Activated naive CD4-positive, alpha-beta T cell treated with anti-CD3 and anti-CD28 coated beads, Interleukin-2, amount 10 ng/mL, durations not matched to agents 7 days and 5 days (primary cell): ENCODE measurements at places on chromosomes 2 and 18.

DNA sequence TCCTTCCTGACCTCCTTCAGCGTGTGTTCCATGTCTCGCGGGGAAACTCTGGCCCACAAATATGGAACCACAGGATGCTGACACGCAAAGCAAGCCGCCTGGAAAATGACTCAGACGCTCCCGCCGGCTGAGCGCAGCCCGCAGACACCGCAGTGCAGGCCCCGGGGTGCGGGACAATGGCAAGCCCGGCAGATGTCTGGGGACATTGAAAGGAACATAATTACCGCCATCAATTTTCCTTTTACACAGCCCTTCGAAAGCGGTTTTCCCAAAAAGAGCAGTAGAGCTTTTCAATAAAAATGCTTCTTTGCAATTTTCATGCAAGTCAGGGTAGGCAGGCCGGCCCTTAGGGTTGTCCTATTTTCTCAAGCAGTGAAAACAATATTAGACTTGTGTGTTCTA, 159.2 kb upstream of the SH3BP4 start:
- DNase-seq = no peak

GRCh38 chr2:224518806-224519580, 66.2 kb downstream of the CUL3 start:
- DNase-seq = no peak

DNA sequence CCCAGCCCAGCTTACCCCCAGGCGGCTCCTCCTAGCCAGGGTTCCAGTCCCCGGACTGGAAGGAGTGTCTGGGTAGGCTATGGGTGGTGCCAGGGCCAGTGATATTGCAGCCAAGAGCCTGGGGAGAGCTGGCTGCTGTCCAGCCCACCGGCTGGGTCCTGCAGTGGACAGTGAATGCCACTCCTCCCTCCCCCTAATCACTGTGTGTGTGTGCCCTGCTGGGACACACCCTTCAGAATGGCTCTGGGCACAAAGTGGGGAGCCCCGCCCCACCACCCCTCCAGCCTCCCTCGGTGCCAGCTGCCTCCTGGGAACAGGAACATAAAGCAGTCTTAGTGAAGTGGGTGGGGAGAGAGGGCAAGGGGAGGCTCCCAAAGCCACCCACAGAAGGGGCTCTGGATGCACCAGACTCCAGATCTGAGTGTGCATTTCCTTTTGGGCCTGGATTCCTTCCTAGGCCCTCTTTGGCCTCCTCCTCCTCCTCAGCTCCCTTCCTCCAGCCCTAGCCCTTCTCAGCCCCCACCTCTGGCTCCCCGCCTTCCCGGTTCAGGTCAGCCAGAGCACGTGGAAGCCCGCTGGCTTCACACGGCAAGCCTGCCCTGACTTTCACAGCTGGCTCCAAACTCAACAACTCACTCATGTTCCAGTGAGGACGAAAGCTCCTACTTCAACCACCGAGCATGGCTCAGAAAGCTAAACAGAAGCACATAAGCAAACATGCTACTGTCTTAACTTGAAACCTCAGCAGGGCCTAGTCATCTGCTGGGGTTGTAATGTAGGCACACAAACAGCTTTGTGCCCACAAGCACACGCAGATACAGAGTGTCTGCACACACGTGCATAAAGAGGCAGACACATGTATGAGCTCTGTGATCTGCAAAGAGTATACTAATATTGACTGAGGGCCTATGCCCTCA, 209.2 kb upstream of the SMAD2 start:
- DNase-seq = no peak

DNA sequence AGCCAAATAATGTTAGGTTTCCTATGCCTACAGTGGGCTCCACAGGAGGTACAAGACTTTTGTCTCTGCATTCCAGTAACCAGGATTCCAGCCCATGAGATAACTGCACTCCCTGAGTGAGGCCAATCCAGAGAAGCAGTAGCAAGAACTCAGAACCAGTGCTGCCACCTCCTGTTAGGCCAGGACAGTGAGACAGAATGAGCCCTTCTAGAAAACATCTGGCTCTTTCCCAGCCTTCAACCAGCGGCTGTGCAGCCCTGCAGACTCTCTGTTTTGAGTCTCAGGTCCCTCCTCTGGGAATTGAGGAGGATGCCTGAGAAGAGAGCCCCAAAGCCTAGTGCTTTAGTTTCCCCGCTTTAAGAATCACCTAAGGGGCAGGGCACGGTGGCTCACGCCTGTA, 44.2 kb downstream of the ARID5A start:
- peak; percentile 49 for DNase-seq

DNA sequence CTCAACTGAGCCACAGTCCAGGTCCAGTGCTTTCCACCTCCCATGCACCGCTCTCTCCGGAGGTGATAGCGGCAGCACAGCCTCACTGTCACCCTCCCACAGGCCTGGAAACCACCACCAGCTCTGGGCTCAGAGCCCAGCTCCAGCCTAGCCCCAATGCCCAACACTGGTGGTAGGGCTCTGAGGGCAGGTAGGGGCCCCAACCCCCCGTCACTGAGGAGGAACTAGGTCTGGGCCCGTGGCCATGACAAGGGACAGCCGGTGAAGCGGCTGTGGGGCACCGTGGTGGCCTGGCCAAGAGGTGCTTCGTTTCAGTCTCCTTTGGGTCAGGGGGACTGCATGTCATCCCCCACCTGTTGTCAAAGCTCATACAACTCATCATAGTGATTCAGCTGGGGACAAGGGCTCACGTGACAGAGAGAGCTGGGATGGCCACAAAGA, 5.5 kb upstream of the TMEM214 start:
- DNase-seq = no peak

- DNase-seq = no peak
Measured at GRCh38 chr18:72984290-72984689, 116.5 kb upstream of the NETO1 start.

GRCh38 chr2:12877761-12878160, 161.0 kb downstream of the TRIB2 start:
- DNase-seq = no peak

DNA sequence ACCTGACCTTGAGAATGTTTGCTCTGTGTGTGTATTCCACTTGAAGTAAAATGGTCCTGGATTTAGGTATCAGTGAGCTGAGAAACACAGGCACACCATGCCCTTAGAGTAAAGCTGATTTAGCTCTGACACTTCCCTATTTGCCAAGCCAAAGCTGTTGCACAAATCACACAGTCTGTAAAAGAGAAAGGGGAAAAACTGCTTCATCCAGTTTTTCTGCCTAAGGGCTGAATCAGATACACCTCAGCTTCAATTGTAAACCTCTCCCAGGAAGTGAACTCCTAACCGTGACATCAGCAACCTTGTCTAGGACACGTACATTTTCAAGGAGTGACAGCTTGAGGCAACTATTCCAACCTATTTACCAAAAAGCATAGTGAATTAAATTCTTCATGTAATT, 150.4 kb downstream of the NR4A2 start:
- no peak for DNase-seq

DNA sequence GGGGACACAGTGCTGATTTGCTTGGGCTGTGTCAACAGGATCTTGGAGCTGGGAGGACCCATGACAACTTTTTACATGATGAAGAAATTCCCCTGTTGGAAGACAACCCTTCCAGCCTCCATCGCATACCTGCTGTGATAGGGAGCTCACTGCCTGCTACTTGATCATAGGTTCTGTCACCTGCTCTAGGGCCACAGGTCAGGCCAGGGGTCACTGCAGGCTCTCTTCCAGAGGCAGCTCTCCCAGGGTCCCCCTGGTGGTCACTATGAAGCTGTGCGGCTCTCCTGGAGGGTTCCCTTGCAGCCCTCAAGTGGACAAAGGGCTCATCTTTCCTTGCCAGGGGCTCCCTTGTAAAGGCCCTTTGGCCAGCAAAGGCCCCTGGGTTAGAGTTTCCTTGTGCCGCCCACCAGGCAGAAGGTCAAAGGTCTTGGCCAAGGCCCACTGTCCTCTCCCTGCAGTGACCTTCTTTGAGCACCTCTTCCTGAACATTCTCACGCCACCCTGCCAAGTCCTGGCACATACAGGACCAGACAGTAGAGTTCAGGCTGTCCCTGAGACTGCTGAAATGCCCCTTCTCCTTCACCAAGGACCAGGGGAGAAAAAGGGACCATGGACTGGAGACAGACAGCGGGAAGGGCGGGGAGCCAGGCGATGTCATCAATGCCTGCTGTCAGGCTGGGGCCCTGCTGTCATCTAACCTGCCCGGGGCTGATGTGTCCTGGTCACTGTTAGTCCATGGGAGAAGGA, 345.1 kb downstream of the DYSF start:
- DNase-seq = peak; percentile 38

GRCh38 chr2:67663776-67664175, 266.6 kb downstream of the ETAA1 start:
- DNase-seq = no peak

- no peak for DNase-seq
Measured at GRCh38 chr18:10145546-10145945, 231.7 kb downstream of the VAPA start.

GRCh38 chr18:32867330-32867729, 94.5 kb upstream of the KLHL14 start:
- DNase-seq = no peak

DNA sequence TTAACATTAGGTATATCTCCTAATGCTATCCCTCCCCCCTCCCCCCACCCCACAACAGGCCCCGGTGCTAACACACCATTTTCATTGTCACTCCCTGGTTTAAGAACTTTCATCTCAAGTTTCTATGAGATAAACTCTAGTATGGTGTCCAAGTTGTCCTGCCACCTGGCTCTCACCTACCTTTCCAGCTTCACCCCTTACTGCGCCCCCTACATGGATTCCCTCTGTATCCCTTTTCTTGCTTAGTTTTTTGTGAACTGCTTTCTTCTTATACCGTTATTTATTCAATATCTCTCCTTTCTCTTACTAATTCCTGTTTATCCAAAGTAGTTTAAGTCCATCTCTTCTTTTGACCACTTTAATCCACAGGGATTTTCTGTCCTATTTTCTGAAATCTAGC, 15.2 kb downstream of the EML4 start:
- no peak for DNase-seq

DNA sequence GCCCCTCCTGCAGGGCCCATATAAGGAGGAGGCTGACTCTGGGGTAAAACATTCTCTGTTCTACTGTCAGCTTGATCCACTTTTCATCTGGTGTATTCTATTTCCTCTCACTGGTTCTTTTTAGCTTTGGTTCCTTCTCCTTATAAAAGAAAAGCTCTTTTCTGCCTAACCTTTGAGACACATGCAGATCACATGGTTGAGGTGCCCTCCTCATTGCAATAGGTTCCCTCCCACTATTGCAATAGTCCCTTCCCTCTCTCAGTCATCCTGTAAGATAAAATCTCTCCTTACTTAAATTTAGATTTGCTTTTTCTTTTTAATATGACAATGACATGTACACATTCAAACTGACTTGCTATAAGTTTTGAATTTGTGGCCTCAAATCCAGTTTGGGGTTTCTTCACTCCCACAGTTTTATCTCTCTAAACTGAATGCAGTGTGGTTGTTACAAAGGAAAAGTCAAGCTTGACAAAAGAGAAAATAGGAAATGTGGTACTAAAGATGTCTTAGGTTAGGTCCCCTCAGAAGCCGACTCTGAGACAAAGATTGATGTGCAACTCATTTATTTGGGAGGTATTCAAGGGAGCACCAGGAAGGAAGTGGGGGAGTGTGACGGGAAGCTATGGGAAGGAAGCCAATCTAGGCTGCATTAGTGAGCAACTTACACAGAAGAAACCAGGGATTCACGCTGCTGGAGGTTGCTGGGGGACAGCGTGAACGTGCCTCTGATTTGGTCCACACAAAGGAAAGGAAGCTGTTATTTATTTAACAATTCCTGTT, 127.6 kb upstream of the LINC00305 start:
- no peak for DNase-seq

DNA sequence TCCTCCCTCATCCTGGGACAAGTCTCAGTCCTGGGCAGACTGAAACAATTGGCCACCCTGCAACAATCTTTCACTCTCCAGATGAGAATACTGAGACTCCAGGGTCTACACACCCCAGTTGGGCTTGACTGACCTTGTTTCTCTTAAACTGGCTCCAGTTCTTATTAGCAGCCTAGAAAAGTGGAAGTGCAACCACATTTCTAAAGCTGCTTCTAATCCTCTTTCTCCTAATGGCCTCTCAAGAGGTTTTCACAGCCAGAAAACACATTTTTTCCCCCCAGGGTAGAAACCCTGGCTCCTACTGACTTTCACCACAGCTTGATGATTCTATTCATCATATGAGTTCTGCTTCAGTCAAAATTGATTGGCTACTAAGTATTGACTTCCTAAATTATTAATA, 45.8 kb downstream of the SLC4A5 start:
- no peak for DNase-seq

DNA sequence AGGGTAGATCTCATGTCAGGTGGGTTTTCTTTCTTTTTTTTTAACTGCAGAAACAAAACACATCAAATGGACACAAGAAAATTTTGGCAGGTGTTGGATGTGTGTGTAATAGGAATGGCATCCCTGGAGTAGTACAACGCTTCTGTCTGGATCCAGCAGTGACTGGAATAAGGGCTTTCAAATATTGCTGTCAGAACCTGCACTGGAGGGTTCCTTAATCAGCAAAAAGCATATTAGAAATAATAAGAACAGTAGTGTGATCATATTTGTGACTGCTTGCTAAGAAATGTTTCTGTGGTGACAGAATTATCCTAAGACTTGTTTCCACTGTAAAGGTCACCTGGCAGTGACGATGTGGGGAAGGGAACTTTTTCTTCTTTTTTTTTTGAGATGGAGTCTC, 30.8 kb downstream of the CREG2 start:
- DNase-seq = no peak

- DNase-seq = no peak
Measured at GRCh38 chr2:39623917-39624316, 41.8 kb upstream of the TMEM178A start.

GRCh38 chr18:58183226-58183625, 139.2 kb downstream of the NEDD4L start:
- DNase-seq = no peak

- no peak for DNase-seq
Measured at GRCh38 chr2:172204309-172204708, 101.6 kb upstream of the DLX2 start.

GRCh38 chr18:77095391-77096371, 36.9 kb downstream of the MBP start:
- no peak for DNase-seq

DNA sequence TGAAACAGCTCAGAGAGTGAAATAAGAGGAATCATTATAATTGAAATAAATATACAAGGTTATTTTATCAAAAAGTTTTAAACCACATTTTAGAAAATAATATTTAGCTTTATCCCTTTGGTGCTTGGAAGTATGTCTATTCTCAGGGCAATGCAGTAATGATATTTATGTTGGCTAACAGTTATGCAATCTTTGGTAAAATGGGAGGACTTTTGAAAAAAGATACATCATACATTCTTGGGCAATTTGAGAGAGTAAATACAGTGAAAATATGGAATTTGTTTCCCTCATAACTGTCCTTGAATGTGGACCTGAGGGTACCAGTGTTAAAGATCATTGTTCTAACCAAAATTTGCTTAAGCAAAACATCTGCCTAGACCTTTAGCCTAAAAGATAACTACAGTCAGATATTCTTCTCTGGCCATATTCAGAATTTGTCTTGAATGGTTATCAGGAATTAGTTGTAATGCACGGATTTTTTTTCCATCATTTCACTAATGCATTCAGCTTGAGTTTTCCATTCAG, 137.2 kb downstream of the LRRTM1 start:
- no peak for DNase-seq

DNA sequence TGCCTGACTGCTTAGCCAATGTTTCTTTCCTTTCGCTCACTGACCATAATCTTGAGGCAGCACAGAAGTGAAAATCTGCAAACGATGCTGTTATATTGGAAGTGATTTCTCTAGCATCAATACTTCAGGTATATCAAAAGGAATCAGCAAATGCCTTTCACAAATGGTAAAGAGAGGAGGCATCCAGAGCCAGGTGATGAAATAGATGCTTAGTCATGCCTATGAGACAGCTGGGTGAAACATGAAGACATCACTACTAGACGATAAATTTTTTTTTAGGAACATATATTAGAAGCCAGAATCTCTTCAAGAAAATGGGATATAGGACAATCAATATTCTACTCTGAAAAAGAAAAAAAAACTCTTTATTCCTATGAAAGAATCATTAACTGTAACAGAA, 249.2 kb upstream of the SLC39A10 start:
- DNase-seq = no peak
